ENCODE measurements at places on chromosomes 3 and 15.

DNA sequence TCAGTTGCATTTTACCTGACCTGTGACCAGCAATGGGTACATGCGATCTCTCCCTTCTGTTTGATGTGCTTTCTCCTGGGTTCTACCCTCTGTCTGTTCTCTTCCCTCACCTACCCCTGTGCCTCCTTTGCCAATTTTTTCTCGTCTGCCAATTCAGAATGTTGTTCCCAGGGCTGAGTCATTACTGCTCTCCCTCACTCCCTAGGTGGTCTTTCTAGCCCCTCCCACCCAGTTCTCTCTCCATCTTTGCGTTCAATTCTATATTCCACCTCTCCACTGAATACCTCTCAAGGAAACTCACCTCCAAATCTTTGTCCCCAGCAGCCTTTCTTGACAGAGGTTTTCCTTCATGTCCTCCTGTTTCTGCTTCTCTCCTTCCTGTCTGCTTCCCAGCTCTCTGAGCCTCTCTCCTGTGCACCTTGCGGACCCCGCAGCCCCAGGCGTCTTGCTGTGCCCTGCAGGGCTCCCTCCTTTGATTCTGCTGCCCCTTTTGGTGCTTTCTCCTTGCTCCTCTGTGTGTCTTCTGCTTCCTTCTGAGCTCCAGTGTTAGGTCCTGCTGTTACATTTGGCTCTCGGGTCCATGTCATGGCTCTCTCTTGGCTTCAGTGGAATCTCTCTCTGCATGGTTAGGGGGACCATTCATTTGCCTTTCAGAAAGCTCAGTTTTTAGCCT lies 398.2 kb upstream of the TPM1 start:
- no peak for DNase-seq

DNA sequence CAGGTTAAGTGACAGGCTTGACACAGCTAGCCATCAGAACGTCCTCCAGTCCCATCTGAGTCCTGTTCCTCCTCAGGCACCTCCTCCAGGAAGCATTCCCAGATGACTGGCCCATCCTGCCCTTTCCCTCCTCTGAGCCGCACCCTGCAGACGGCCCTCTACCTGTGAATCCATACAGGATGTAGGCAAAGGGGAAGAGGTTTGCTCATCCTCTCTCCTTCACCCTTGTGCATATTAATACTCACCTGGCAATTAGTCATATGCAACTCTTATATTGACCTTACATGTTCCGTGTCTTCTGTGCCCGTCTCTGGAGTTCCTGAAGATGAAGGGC lies 61.9 kb downstream of the SMAD3 start:
- DNase-seq = peak; percentile 51

- DNase-seq = no peak
Observed at GRCh38 chr3:158483701-158484235, 87.2 kb upstream of the MLF1 start.

- DNase-seq = no peak
Observed at GRCh38 chr3:12444582-12445471, 39.5 kb upstream of the TSEN2 start.

DNA sequence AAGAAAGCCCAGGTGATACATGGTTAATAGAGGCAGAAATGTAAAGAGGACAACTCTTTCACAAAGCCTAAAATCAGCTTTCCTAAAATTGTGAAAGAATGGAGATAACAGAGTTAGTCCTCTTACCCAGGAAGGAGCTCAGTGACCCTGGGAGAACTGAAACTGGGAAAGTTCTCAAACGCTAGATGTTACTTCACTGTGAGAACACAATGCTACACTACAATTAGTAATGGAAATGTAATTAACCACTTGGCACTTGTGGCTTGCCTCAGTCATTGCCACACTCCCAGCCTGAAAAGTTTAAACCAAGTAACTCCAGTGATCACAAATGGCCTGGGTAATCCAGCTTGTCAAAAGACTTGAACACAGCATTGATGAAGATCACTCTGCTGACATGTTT lies 102.7 kb upstream of the FGF7 start:
- no peak for DNase-seq

- DNase-seq = no peak
Observed at GRCh38 chr15:67505675-67506572, 15.0 kb upstream of the C15orf61 start.

GRCh38 chr3:156174229-156174847 lies 54.0 kb downstream of the KCNAB1 start:
- peak; percentile 70 for DNase-seq

DNA sequence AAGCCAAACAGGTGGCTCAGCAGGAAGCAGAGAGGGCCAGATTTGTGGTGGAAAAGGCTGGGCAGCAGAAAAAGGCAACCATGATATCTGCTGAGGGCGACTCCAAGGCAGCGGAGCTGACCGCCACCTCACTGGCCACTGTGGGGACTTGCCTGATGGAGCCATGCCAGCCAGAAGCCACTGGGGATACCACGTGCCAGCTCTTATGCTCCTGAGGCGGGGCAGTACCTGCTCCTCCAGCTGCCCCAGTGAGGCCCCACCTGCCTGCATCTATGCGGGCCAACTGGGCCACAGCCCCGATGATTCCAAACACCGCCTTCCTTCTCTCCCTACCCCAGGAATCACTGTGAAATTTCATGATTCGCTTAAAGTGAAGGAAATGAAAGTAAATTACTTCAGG lies 22.9 kb upstream of the ARIH1 start:
- no peak for DNase-seq

DNA sequence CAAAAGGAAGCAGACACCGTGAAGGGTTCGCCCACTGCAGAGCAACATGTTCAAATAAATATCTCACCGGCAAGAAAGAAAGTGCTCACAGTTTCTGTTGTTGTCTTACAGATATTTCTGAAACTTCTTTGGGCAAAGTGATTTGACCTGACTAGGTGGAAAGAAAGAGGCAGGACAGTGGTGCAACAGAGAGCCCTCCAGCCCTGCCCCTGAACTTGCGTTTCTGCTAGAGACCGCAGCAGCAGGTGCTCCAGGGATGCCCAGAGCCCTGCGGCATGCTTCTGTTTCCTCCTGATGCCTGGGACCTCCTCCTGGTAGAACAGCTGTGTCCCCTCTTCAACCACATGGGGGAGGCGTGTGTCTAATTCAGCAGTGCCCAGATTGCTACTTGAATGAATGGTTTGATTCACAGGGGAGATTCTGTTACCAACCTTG lies 123.4 kb downstream of the ATP10A start:
- no peak for DNase-seq

- peak; percentile 86 for DNase-seq
Observed at GRCh38 chr3:39639344-39640236, 169.8 kb upstream of the MYRIP start.

- no peak for DNase-seq
Observed at GRCh38 chr3:94241986-94242385, 179.1 kb downstream of the NSUN3 start.

- no peak for DNase-seq
Observed at GRCh38 chr3:5767304-5767703, 579.8 kb downstream of the EDEM1 start.

- DNase-seq = no peak
Observed at GRCh38 chr3:57652203-57652602, 40.7 kb downstream of the DENND6A start.

All from lung microvascular endothelial cell (primary cell).